ENCODE measurements at places on chromosomes 2 and 18.

- no peak for DNase-seq
Measured at GRCh38 chr2:20609995-20610357, 40.9 kb downstream of the HS1BP3 start.

- DNase-seq: no peak
Measured at GRCh38 chr2:136217996-136218395, 100.0 kb upstream of the CXCR4 start.

- DNase-seq: no peak
Measured at GRCh38 chr2:59694176-59694575, 859.3 kb downstream of the BCL11A start.

GRCh38 chr2:218898109-218898878, 17.6 kb downstream of the WNT10A start:
- peak; percentile 63 for DNase-seq

DNA sequence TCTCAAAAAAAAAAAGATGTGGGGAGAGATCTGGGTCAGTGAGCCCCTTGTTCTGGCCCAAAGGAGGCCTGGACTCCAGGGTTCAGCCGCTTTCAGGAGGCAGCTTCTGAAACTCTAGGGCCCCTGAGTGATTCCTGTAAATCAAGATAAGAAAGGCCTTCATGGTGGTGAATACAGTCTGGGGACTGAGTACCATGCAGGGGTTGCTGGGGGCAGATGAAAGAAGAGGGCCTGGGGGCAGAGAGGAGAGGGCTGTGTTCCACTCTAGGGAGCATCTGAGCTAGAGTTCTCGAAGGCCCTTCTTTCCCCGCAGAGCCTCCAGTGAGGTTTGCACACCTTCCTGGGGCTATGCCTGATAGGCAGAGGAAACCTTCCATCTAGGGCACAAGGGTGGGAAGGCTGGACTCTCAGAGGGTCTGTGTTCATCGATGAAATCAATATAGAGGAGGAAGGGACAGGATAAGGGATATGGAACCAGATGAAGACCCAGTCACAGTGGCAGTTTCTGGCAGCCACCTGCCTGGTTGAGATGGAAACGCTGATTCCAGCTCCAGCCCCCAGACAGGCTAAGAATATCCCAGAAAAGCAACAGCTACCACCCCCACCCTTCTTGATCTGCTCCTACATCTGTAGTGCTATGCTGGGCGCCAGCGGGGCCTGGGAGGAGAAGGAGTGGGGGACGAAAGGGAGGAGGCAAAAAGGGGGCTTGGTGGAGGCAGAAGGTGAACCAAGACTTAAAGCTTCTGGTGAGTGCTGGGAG, 4.7 kb upstream of the CDK5R2 start:
- no peak for DNase-seq

GRCh38 chr2:204255526-204255925, 289.7 kb upstream of the PARD3B start:
- no peak for DNase-seq

DNA sequence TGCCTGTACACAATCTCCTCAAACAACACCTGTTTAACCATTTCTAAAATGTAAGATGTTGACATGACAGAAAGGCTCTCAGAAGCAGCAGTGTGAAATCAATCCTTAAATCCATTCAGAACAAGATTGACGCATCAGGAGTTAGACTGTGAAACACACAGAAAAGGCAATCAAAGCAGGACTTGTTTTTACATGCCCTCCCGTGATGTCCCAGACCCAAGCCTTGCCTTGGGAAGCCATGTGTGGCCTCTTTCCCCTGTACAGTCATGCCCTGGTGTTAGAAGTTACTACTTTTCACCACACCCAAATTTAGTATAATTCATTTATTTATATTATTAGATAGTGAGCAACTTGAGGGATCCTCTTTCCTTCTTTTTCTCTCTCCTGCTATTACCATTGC, 115.7 kb downstream of the NCKAP5 start:
- no peak for DNase-seq

GRCh38 chr18:58495634-58496033, 133.3 kb downstream of the ALPK2 start:
- DNase-seq: no peak

GRCh38 chr18:3162181-3162580, 57.6 kb downstream of the MYOM1 start:
- DNase-seq: no peak

GRCh38 chr18:41466436-41467160, 488.4 kb upstream of the PIK3C3 start:
- DNase-seq: no peak

- DNase-seq: no peak
Measured at GRCh38 chr2:9074930-9075329, 71.4 kb upstream of the MBOAT2 start.

Data from stimulated activated CD8-positive, alpha-beta memory T cell treated with anti-CD3 and anti-CD28 coated beads, Interleukin-15, amount 100 ng/mL, for 4 hours (primary cell).